ENCODE measurements at places on chromosomes 1 and 21. TPM values are rescaled to one million over a fixed set of nuclear protein-coding genes. Genes with fewer than 3 reads are reported as not detected.

- no peaks in the 10 kb centered on the region for H3K27me3 ChIP-seq
- H3K4me3 ChIP-seq: no peak overlapping the region
- H3K4me1 ChIP-seq: no peaks in the 10 kb centered on the region
- H3K36me3 ChIP-seq: no peaks in the 10 kb centered on the region
Observed at GRCh38 chr21:26506956-26507355, 66.1 kb downstream of the CYYR1 start.

GRCh38 chr1:10671622-10672342 is 124.7 kb downstream of the CASZ1 start:
- DNase-seq: no peak
- no peak overlapping the region for H3K4me3 ChIP-seq
- peak overlapping the region; percentile 96 for H3K27ac ChIP-seq
- H3K36me3 ChIP-seq: no peaks in the 10 kb centered on the region
- peaks cover 89% of the 10 kb centered on the region for H3K4me1 ChIP-seq
- H3K27me3 ChIP-seq: no peaks in the 10 kb centered on the region

- no peaks in the 10 kb centered on the region for H3K4me1 ChIP-seq
- peak overlapping the region; percentile 92 for H3K4me3 ChIP-seq
- peak overlapping the region; percentile 68 for H3K27ac ChIP-seq
Observed at GRCh38 chr1:33429856-33430691, 821 bp downstream of the PHC2 start.

ARTN gene
- 4.1 TPM for total RNA-seq

DNA sequence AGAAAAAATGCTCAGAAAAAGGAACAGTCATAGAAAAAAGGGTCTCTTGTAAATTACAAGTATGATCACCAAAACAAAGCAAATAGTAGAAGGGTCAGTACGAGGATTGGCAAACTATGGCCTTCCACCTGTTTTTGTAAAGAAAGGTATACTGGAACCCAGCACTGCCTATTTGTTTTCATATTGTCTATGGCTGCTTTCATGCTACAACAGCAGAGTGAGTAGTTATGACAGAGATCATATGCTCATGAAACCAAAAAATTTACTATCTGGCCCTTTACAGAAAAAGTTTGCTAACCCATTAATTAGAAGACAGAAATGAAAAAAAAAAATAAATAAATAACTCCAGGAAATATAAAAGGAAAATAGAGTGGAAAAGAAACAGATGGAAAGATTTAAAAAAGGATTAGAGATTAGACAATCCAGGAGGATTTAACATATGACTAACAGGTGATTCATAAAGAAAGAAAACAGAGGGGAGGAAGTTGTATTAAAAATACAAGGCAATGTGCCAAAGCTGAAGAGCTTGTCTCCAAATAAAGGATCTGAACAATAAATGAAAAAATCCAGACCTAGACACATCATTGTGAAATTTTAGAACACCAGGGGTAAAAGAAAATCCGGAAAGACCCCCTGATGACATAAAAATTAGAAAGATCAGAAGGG is 108.5 kb upstream of the SERTAD4 start:
- H3K36me3 ChIP-seq: no peaks in the 10 kb centered on the region
- no peak overlapping the region for H3K4me3 ChIP-seq
- no peak overlapping the region for H3K27ac ChIP-seq
- H3K4me1 ChIP-seq: no peaks in the 10 kb centered on the region
- no peaks in the 10 kb centered on the region for H3K27me3 ChIP-seq

AGO3 gene
- 32.7 TPM for total RNA-seq

- no peaks in the 10 kb centered on the region for H3K4me1 ChIP-seq
- H3K27me3 ChIP-seq: no peaks in the 10 kb centered on the region
- no peaks in the 10 kb centered on the region for H3K36me3 ChIP-seq
- no peak overlapping the region for H3K27ac ChIP-seq
- no peak for DNase-seq
Observed at GRCh38 chr1:226609836-226610455, 61.4 kb downstream of the STUM start.

- no peaks in the 10 kb centered on the region for H3K36me3 ChIP-seq
- no peak for DNase-seq
- no peaks in the 10 kb centered on the region for H3K4me1 ChIP-seq
- H3K27me3 ChIP-seq: no peaks in the 10 kb centered on the region
- H3K4me3 ChIP-seq: no peak overlapping the region
Observed at GRCh38 chr1:62875676-62876075, 91.7 kb downstream of the ATG4C start.

CLCC1 gene
- total RNA-seq: 33.3 TPM

GRCh38 chr1:48040154-48040553 is 43.0 kb upstream of the TRABD2B start:
- DNase-seq: no peak
- H3K27me3 ChIP-seq: no peaks in the 10 kb centered on the region
- no peaks in the 10 kb centered on the region for H3K4me1 ChIP-seq
- no peak overlapping the region for H3K4me3 ChIP-seq

- no peak overlapping the region for H3K4me3 ChIP-seq
- no peaks in the 10 kb centered on the region for H3K27me3 ChIP-seq
- no peak overlapping the region for H3K27ac ChIP-seq
- DNase-seq: no peak
- H3K4me1 ChIP-seq: peaks cover 3% of the 10 kb centered on the region
Observed at GRCh38 chr1:19166066-19166465, 44.0 kb downstream of the UBR4 start.

- H3K36me3 ChIP-seq: no peaks in the 10 kb centered on the region
- peaks cover 3% of the 10 kb centered on the region for H3K4me1 ChIP-seq
- H3K4me3 ChIP-seq: no peak overlapping the region
- no peak overlapping the region for H3K27ac ChIP-seq
- H3K27me3 ChIP-seq: no peaks in the 10 kb centered on the region
Observed at GRCh38 chr1:201345081-201345355, 32.5 kb downstream of the TNNT2 start.

GRCh38 chr1:67685558-67686266 is 711 bp downstream of the GADD45A start:
- peak overlapping the region; percentile 71 for H3K4me3 ChIP-seq
- DNase-seq: peak; percentile 24
- H3K27ac ChIP-seq: peak overlapping the region; percentile 84
- no peaks in the 10 kb centered on the region for H3K4me1 ChIP-seq
- no peaks in the 10 kb centered on the region for H3K36me3 ChIP-seq

DNA sequence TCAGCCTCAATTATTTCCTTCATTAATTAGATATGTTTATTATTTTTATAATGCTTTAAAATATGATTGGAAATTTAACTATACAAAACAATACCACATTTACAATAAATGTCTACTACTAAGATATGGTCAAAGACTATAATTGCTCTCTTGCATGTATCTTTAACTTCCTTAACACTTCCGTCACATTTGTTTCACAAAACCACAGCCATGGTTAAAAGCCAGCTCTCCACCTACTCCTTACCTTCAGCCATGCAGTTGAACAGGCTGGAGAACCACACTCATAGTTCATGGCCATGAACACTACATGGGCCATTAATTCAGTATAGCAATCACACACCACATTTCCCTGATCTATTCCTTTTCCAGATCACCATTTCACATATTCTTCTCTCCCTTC is 72.2 kb downstream of the NME7 start:
- no peaks in the 10 kb centered on the region for H3K27me3 ChIP-seq
- H3K36me3 ChIP-seq: no peaks in the 10 kb centered on the region
- no peak overlapping the region for H3K4me3 ChIP-seq
- no peaks in the 10 kb centered on the region for H3K4me1 ChIP-seq
- no peak for DNase-seq

VHLL gene
- total RNA-seq: not detected

- H3K36me3 ChIP-seq: no peaks in the 10 kb centered on the region
- H3K27ac ChIP-seq: no peak overlapping the region
- H3K4me1 ChIP-seq: no peaks in the 10 kb centered on the region
- no peak overlapping the region for H3K4me3 ChIP-seq
- DNase-seq: no peak
Observed at GRCh38 chr1:33867684-33868083, 3.8 kb downstream of the HMGB4 start.

DNA sequence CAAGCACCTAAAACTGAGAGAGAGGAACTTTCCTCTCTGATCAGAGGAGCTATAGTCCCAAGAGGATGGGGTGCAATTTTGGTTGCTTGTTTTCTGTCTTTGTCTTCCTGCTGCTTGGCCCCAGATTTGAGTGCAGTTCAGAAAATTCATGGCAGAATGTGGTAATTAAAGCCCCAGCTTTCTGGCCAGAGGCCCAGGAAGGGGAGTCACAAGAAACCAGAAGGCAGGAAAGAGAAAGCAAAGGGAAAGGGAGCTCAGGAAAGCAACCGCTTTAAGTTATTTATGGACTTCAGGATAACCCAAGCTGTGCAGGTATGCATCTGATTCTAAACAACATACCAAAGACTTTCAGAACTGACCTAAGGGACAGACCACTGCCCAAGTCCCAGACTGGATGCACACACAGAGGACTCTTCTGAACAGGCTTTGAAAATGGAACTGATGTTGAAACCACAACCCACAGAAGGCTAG is 88.8 kb downstream of the ST3GAL3 start:
- H3K4me1 ChIP-seq: no peaks in the 10 kb centered on the region
- H3K27ac ChIP-seq: no peak overlapping the region
- H3K27me3 ChIP-seq: no peaks in the 10 kb centered on the region
- H3K4me3 ChIP-seq: no peak overlapping the region
- H3K36me3 ChIP-seq: no peaks in the 10 kb centered on the region

DNA sequence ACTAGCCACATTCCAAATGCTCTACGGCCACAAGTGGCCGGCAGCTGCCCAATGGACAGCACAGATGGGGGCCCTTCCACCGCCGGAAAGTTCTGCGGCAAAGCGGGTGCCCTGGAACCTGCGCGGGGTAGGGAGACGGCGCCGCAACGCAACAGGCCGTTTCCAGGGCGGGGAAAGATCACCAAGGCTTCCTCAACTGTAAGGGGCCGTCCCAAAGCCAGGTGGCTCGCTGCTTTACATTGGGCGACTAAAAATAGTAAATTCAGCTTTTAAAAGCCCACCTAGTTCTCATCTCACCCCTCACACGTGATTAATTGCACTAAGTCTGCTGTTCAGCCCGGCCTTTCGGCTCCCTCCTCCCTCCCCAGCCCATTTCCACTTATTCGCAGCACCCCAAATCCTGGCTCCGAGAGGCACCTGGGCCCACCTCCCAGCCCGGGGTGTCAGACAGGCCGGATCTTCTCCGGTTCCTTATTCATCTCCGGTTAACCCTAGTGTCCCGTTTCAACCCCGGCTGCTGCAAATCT is 643 bp downstream of the CFAP298 start:
- DNase-seq: peak; percentile 17
- peak overlapping the region; percentile 95 for H3K27ac ChIP-seq
- H3K4me3 ChIP-seq: peak overlapping the region; percentile 61
- no peaks in the 10 kb centered on the region for H3K36me3 ChIP-seq
- no peaks in the 10 kb centered on the region for H3K27me3 ChIP-seq

DNA sequence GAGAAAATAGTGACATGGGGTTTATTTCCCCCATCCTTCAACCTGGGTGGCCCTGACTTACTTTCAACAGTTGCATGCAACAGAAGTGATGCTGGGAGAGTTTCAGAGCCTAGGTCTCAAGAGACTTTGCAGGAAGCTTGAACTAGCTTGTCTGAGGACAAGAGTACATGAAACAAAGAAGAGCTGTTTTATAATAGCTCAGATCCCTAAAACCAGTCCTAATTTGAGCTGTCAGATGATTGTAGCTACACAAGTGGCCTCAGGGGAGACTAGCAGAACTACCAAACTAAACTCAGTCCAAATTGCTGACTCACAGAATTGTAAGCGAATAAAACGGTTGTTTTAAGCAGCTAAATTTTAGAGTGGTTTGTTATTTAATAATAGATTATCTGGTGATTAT is 17.1 kb downstream of the RC3H1 start:
- H3K27me3 ChIP-seq: no peaks in the 10 kb centered on the region
- no peak overlapping the region for H3K27ac ChIP-seq
- no peak overlapping the region for H3K4me3 ChIP-seq
- DNase-seq: no peak
- no peaks in the 10 kb centered on the region for H3K4me1 ChIP-seq
- no peaks in the 10 kb centered on the region for H3K36me3 ChIP-seq

GRCh38 chr1:21175670-21176581 is 771 bp downstream of the EIF4G3 start:
- no peaks in the 10 kb centered on the region for H3K36me3 ChIP-seq
- no peaks in the 10 kb centered on the region for H3K4me1 ChIP-seq
- peak; percentile 11 for DNase-seq
- H3K27ac ChIP-seq: peak overlapping the region; percentile 79
- peak overlapping the region; percentile 66 for H3K4me3 ChIP-seq

HTR6 gene
- total RNA-seq: not detected

CCDC24 gene
- 14.3 TPM for total RNA-seq

GRCh38 chr1:234743791-234744611 is 134.0 kb upstream of the IRF2BP2 start:
- H3K4me1 ChIP-seq: peaks cover 7% of the 10 kb centered on the region
- H3K36me3 ChIP-seq: no peaks in the 10 kb centered on the region
- peak overlapping the region; percentile 57 for H3K27ac ChIP-seq
- no peaks in the 10 kb centered on the region for H3K27me3 ChIP-seq

DNA sequence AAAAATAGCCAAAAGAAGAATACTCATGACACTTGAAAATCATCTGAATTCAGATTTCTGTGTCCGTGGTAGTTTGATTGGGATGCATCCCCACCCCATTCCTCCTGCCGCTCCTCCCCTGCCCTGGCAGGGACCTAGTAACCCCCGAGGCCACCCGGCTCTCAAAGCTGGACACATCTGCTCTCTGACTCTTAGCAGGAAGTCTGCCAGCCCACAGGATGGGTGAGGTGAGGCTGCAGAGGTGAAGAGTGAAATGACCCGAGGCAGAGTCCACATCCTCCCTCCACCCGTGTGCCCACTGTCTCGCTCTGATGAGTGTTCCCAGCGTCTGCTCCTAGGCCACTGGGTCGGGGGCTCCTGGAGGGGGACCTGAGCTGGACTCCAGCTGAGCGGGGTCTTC is 308.5 kb upstream of the VAMP3 start:
- H3K36me3 ChIP-seq: no peaks in the 10 kb centered on the region
- no peaks in the 10 kb centered on the region for H3K27me3 ChIP-seq
- H3K4me1 ChIP-seq: no peaks in the 10 kb centered on the region
- no peak for DNase-seq
- no peak overlapping the region for H3K4me3 ChIP-seq

LRRIQ3 gene
- 5.7 TPM for total RNA-seq

DNA sequence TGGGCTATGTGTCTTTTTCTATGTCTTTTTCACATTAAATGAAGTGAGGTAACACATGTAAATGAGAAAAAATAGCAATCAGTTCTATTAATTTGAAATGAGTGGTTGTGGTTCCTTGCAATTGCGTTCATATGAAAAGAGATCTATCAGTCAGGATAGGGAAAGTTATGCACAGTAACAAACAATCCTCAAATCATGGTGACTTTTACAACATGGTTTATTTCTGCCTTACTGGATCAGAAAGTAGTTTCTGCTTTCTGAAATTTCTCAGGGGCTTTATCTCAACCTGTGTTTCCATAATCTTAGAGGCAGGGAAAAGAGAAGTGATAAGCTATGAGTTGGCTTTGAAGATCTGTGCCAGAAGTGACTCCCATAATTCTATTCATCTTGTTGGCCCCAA is 39.0 kb downstream of the DOP1B start:
- DNase-seq: no peak
- H3K27me3 ChIP-seq: no peaks in the 10 kb centered on the region
- no peak overlapping the region for H3K27ac ChIP-seq
- H3K4me1 ChIP-seq: peaks cover 2% of the 10 kb centered on the region
- H3K4me3 ChIP-seq: no peak overlapping the region

RPL22 gene
- total RNA-seq: 121 TPM

- H3K27ac ChIP-seq: peak overlapping the region; percentile 90
- H3K4me1 ChIP-seq: peaks cover 27% of the 10 kb centered on the region
- no peaks in the 10 kb centered on the region for H3K36me3 ChIP-seq
- DNase-seq: peak; percentile 98
Observed at GRCh38 chr1:151832318-151832980, 847 bp upstream of the RORC start.

GRCh38 chr1:94926126-94926914 is 590 bp downstream of the CNN3 start:
- no peaks in the 10 kb centered on the region for H3K27me3 ChIP-seq
- peaks cover 17% of the 10 kb centered on the region for H3K4me1 ChIP-seq
- H3K27ac ChIP-seq: peak overlapping the region; percentile 98

CD5L gene
- total RNA-seq: not detected

- no peak overlapping the region for H3K4me3 ChIP-seq
- H3K27ac ChIP-seq: no peak overlapping the region
Observed at GRCh38 chr1:116066868-116067565, 44.2 kb upstream of the MAB21L3 start.

TRAPPC3 gene
- total RNA-seq: 92.5 TPM

Measured in prostate gland (tissue), 2 donors.